ENCODE measurements at places on chromosomes 3 and 15.

GRCh38 chr3:141057436-141057835 lies 6.3 kb downstream of the SPSB4 start:
- no peak for DNase-seq

DNA sequence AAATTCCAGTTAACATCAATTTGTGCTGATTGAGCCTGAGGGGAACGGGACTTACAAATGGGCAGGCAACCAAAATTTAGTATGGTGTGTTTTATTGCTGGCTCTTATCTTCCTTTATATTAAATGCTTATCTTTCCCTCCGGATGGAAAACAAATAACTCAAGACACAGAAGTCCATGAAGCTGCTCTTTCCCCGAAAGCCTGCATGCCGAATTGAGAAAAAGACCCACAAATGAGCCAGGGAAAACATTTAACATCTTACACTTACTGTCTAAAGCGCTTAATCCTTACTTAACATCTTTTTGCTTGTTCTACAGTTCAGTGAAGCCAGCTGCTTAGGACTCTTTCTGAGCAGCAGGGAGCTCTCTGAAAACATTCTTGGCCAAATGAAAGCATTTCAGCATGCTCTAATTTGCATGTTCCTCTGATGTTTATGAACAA lies 49.5 kb downstream of the HEG1 start:
- DNase-seq = no peak

DNA sequence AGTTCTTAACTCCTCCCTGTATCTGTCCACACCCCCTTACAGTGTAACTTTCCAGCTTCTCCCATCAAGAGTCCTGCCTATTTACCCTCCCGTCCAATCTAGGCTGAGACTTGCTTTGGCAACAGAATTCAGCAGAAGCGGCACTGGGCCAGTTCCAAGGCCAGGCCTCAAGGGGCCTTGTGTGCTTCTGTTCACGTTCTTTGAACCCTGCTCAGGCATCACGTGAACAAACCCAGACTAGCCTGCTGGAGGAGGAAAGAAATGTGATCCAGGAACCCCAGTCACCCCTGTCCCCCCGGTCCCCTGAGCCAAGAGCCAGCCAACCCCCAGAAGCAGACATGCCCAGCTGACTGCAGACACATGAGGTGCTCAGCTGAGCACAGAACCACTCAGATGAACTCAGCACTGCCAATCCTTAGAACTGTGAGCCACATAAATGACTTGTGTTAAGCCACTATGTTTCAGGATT lies 76.1 kb upstream of the DCLK3 start:
- no peak for DNase-seq

- DNase-seq = no peak
Measured at GRCh38 chr3:133994166-133994890, 35.4 kb downstream of the SLCO2A1 start.

DNA sequence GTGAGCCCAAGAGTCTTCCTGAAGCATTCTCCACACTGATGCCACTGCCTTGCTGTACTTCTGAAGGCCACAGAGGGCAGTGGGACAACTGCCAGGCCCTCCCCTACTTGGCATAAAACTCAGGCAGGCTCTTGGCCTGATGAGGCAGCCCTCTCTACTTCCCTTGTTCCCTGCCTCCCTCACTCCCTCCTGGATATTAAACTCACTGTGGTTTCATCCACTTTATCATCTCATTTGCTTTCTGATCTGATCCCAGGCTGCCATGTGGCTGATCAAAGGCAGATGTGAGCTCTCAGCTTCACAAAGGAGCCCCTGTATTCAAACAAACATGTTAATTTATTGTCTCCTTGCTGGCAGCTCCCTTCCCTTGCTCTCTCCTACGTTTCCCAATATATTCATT lies 533.5 kb downstream of the IGSF11 start:
- no peak for DNase-seq

DNA sequence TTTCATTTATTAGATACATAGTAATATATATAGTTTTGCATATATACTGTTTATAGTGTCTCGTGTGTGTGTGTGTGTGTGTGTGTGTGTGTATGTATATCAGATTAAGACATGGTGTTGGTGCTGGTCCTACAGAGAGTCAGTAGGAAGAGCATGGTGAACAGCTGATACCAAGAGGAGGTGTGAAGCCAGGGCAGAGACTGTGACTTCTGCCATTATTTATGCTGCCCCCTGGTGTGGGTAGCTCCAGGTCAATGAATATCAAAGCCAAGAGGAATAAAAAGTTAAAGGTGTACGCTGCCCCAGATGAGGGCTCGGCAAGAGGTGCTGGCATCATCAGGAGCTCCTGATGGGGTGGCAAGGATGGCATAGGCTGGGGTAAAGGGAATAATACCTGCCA lies 299.5 kb upstream of the RASGRP1 start:
- no peak for DNase-seq

DNA sequence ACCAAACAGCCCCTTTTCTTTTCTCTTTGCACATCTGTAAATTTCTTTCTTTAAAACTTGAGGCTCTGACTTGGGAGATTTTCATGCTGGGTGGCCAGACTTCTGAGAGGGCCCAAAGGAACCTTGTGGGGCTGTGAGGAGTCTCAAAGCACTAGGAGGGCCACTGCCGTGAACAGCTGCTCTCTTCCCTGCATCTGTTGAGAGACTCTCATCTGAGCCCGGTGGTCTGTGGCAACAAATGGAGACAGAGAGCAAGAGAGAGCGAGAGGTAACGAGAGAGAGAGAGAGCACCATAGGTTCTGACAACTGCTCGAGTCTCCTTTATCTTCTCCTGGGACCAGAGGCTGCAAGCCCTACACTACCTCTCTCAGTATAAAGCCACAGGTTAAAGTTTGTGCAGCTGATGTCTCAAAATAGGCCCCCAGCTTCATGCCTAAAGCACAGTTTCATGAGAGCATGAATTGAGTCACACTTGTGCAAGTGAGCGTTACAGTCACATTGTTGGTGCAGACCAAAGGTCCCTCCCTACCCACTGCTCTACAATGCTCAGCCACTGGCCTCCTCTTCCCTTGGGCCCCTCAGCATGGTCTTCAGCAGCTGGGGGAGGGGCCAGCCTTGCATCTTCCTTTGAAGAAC lies 60.7 kb downstream of the ZNF621 start:
- DNase-seq = no peak

- no peak for DNase-seq
Measured at GRCh38 chr3:186236357-186237020, 125.5 kb downstream of the DGKG start.

- DNase-seq = no peak
Measured at GRCh38 chr15:22919171-22919570, 61.0 kb downstream of the CYFIP1 start.

- no peak for DNase-seq
Measured at GRCh38 chr3:15316998-15317435, 15.4 kb downstream of the SH3BP5 start.

DNA sequence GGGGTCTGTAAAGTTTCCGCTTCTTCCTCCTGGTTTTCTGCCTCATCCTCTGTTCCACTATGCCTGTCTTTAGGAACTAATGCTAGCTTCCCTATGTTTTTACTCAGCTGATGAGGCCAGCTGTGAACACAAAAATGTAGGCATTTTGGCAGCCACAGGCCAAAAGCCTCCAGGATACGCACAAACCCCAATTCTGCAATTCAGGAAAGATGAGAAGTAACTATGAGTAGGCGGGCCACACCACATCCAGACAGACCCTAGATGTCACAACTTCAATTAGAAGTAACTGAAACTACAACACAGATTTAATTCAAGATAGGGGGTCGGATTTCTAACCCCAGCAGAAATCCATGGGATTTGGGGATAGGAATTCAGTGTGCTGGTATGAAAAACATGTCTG lies 11.9 kb downstream of the CA12 start:
- DNase-seq = no peak

- no peak for DNase-seq
Measured at GRCh38 chr15:48766196-48766595, 44.7 kb downstream of the CEP152 start.

GRCh38 chr3:176948151-176948550 lies 249.1 kb downstream of the TBL1XR1 start:
- no peak for DNase-seq

DNA sequence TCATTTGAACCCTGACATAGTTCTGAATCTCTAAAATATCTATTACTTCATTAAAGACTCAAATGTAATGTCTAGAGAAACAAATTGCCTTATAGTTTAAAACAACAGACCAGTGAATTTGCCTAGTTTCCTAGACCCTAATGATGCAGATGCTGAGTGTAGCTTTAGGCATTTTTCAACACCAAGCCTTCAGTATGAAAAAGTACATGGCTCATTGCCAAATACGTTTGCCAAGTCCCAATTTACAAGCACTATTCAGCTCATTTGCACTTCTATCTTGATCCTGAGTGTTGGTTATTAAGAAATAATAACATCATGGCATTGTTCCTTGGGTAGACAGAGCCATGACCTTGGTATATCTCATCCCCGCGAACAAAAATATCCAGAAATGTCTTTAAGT lies 46.8 kb downstream of the EOMES start:
- DNase-seq = no peak

DNA sequence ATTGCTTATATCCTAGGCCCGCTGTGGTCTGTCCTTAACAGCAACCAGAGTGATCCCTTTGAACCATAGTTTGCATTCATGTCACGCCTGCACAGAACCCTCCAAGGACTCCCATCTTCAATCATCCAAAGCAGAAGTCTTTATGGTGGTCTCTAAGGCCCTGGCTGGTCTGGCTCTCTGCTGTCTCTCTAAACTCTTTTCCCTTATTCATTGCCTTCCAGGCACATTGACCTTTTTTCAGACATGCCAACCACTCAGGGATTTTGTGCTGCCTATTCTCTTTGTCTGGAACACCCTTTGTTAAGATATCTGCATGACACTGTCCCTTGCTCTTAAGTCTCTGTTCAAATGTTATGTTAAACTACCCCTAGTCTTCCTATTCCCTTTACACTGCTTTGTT lies 21.9 kb upstream of the ZBTB47 start:
- no peak for DNase-seq

DNA sequence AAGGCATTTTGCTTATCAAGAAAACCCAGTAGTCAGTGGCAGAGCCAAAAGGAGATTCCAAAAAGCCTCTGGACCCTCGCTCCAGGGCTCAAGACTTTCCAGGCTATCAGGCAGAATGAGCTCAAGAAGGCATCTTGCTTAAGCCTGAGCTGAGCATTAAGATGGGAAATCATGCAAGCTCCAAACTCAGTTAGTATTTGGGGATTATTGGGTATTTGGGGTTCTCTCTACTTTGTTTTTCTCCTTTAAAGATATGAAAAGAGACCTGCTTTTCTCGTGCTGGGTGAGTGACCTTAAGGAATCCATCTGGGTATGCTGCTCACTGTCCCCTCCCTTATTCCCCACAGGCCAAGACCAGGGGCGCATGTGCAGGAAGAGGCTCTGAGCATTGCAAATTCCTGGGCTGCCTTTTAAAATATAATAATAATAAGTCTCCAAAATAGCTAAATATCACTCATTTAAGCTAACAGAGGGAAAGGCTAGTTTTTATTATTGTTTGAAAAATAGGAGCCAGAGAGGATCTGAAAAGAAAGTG lies 75.4 kb upstream of the HACD2 start:
- no peak for DNase-seq

DNA sequence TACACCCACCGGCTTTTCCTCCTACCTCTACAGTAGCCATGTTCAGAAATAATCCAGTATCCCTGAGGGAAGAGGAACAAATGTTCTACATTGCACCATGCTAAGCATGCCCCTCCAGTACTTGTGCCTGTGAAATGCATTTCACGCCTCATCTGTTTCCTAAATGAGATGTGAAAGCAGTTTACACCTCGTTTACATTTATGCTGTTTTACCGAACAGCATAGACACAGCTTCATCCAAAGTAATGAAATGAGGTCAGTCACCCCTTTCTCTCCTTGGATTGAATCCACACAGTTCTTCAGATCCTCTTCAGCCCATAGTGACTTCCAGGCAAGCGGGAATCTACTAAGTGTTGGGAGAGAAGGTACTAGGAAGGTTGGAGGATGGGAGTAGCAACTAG lies 514.3 kb downstream of the PDCD6IP start:
- no peak for DNase-seq

DNA sequence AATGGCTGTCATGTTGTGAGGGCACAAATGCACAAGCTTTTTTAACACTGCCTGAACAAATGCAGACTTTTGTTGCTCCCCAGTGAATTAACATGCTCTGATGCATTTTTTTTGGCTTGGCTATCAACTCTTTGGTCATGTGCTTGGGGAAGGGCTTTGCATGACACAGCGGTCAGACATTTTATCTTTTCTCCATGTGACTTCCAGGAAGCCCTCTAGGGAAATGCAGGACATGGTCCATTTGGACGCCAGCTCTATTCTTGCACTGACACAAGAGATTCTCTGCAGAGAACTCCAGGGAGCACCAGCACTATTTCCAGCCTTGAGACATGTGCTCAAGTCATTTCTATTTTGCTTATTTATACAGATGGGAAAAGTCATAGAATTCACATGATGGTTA lies 46.2 kb downstream of the NEK11 start:
- DNase-seq = no peak

- DNase-seq = no peak
Measured at GRCh38 chr15:39819533-39819932, 36.9 kb upstream of the FSIP1 start.

- DNase-seq = no peak
Measured at GRCh38 chr15:78907577-78907976, 34.9 kb downstream of the MORF4L1 start.

- DNase-seq = no peak
Measured at GRCh38 chr15:71999807-72000206, 118.1 kb downstream of the MYO9A start.

- DNase-seq = peak; percentile 99
Measured at GRCh38 chr3:138774529-138775253, 60.0 kb downstream of the PIK3CB start.

- no peak for DNase-seq
Measured at GRCh38 chr15:58490086-58490887, 58.5 kb downstream of the LIPC start.

- DNase-seq = no peak
Measured at GRCh38 chr15:68590721-68591389, 12.1 kb downstream of the CORO2B start.

DNA sequence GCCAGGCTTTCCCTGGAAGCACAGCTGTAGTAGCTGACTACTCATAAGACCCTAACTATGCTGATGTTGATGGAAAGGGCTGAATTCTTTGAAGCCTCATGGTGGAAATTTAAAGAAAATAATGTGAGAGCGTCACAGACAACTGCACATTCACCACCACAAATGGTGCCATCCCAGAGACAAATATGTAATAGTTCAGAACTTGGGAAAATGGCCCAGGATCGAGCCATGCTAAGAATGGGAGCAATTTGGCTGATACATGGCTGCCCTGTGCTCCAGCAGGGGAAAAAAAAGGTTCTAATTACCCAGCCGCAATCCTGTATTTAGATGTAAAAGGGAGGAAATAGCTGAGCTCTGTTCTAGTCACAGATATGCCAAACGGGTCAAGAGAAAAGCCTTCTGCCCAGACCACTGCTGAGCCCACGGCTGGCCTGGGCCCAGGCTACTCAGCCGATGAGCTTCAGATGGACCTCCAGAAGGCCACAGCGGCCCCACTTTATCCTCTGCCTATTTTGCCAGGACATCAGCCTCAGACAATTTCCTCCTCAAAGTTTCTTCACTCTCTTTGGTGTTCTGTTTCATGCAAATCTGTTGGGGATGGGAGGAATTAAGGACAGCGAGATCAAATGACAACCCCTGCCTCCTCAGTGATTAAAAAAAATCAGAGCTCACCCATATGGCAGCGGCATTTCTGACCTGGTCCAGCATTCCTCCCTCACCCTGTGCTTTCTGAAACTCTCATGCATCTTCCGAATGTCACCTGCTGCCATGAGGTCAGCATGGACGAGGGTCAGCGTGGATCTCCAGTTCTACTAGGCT lies 54.5 kb upstream of the MEX3B start:
- no peak for DNase-seq

Measured in HS-5 (cell line).